ENCODE measurements at places on chromosomes 5 and 9.

DNA sequence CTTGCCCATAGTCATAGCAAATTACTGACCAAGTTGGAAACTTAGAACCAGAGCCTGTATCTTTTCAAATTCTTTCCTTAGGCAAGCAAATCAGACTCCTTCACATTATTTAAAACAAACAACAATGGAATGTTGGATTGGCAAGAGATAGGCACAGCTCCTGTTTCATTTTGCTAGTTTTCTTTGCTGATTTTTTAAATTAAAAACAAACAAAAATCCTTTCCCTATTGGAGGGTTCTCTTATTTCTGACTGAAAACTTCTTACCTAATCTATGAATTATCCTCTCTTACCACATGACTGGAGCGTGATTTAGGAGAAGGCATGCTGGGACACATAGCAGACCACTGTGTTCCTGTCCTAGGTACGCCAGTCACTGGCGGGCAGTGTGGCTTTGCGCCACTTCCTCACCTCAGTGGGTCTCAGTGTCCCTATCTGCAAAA lies 63.0 kb downstream of the TTC39B start:
- no peak for DNase-seq

DNA sequence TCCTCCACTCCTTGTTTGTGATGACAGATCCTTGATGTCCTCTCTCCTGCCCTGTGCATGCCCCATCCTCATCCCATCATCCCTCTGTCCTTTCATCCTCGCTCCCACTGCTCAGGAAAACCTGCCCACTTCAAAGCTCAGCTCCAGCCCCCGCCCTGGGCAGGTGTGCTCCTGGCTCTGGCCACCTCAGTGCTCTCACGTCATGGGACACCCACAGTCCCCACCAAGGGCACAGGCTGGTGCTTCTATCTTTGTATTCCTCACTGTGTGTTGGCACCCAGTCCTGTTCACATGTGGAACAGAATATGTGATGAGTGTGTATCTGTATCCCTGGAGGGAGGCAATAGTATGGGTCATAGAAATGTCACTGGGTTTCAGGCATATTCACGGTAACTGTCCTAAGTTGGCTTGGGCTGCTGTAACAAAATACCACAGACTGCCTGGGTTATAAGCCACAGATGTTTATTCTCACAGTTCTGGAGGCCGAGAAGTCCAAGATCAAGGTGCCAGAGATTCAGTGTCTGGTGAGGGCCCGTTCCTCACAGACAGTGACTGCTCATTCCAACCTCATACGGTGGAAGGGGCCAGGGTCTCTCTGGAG lies 13.5 kb downstream of the GFPT2 start:
- DNase-seq: no peak

DNA sequence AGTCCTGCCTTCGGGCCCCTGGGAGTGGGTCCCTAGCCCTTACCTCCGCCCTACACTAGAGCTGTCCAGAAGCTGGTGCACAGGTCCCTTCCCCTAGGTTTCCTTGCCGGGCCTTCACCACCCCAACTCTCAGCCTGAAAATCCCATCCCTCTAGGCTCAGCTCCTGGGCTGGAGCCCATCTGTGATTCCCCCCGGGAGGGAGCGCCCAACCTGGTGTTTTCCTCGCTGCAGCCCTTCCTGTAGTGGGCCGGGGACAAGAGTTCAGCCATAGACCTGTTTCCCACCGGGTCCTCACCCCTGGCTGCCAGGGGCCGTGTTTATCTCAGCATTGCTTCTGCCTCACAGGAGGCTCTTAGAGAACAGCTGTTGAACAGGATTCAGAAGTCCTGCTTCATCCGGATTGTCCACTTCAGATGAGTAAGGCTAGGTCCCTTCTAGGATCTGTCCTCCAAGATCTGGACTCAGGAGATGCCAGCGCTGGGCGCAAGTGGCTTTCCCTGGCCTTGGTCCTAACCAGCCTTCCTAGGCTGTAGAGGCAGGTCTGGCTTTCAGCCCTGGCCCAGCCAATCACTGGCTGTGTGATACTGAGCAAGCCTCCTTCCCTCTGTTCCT lies 965 bp downstream of the GLIPR2 start:
- no peak for DNase-seq

GRCh38 chr5:173742432-173742816 lies 126.0 kb upstream of the BOD1 start:
- peak; percentile 20 for DNase-seq

DNA sequence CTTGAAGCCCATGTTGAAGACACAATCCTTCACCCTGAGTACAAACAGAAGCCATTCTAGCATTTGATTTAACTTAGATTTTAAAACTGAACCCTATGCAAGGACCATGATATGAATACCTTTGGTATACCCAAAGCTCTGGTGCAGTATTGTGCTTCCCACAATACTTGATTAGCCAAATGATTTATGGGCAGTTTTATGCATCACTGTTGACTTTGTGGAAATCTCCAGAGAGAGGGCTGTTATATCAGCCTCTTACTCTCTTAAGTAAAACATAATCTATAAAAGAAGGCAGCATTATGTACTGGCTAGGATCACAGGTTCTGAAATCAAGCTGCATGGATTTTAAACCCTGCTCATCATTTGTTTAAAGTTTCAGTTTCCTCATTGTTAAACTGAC lies 762.8 kb downstream of the EFNA5 start:
- DNase-seq: no peak

DNA sequence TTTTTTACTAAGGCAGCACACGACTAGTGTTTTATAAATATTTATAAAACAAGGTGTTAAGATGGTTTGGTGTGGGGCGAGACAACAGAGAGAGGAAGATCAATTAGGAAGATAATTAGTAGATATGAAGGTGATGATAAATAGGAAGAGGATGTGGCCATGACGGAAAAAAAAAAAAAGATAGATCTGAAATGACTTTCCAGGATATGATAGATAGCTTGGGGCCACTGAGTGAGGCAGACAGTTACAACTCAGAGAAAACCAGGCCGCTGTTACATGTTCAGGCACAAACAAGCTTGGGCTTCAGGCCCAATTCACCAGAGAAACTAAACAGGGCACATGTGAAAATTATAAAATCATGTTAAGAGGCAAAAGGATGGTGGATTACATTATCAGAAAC lies 43.2 kb downstream of the KIAA0825 start:
- no peak for DNase-seq

- no peak for DNase-seq
Observed at GRCh38 chr5:157245476-157245875, 20.4 kb upstream of the CYFIP2 start.

DNA sequence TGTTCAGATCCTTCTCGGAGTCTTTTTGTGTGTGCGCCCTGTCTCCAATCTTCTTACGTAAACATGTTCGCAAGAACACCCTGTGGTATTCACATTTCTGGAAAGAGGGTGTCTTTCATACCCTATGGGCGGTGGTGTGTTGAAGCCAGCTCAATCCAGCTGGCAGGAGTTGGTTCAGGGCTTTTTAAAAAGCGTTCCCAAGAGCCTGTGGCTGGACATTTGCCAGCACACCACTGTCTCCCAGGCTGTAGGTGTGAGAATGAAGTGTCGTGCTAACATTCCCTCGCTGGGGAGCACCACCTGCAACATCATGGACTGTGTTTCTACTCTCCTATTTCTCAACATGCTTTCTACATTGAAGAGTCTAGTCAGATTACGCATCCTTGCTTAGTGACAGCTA lies 51.7 kb downstream of the S1PR3 start:
- DNase-seq: no peak

DNA sequence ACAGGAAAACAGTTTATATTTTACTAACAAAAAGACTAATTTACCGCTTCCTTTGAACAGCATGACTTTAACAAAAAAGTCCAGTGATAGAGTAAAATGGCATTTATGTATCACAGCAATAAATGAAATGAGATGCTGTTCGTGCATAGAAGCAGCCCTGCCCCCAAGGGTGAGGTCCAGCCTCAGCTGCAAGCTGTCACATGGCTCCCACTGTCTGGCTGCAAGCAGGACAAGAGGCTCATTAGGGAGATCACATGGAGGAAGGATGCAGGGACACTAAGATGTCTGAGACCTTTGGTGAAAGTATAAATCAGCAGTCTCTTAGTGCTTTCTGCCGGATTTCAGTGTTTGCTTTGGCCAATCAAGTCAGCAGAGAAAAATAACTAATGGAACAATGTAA lies 23.0 kb downstream of the GDNF start:
- no peak for DNase-seq

DNA sequence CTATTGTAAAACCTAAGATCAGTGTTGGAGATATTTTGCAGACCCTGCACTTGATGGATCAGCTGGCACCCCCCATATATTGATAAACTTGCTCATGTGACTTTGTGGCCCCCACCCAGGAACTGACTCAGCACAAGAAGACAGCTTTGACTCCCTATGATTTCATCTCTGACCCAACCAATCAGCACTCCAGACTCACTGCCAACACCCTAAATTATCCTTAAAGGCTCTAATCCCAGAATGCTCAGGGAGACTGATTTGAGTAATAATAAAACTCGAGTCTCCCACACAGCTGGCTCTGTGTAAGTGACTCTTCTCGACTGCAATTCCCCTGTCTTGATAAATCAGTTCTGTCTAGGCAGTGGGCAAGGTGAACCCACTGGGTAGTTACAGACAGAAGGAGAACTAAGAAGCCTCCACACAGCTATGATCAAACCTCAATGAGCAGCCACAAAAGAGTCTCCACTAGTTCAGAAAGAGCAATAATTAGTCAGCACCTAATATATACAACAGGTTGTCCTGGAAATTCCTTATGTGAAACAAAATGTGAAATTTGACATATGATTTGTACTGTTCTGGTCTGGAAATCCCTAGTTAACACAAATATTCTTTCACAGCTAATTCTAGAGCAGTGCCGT lies 52.2 kb downstream of the ACTL7B start:
- no peak for DNase-seq

DNA sequence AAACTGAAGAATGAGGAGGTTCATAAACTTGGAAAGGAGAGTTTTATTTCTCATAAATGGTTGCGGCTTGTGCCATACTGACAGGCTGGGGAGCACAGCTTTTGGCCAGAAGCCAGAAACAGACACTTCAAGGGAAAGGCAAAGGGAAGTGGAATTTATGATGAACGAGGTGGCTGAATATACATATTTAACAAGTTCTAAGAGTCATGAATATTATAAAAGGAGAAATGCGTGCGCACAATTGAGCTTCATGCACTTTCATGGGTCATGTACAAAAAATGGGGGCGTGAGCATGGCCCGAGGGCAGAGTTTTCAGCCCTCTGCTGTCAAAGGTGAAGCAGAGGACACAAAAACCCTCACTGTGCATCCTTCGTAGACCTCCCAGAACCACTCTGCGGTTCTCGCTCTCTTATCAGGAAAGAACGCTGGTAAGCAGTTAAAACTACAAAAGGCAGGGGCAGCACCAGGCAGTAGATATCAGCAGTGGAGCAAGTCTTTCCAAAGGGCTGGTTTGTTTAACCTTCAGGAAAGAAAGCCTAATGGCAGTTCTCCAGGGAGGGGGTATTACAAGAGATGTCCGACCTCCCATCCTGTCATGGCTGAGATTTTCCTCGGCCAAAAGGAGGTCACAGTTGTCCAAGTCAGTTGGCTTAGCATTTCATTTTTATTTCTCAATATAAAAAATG lies 29.0 kb downstream of the AUH start:
- no peak for DNase-seq

DNA sequence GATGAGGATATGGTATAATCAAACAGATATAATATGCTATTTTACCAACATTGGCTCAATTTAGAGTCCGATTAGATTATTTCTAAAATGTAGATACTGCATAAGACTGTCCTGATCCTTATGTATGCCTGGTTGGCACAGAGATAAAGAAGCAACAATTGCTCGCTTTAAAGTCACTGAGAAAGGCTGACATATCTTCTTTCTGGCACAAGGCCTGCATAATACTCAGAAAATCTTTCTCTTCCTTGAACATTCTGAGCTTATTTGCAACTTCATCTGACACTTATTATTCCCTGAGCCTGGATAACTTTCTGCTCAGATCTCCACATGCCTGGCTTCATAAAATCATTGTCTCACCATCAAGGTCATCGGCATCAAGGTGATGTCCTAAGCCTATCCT lies 219.3 kb upstream of the CDH9 start:
- DNase-seq: no peak
